ENCODE measurements at places on chromosomes 11 and 22.

DNA sequence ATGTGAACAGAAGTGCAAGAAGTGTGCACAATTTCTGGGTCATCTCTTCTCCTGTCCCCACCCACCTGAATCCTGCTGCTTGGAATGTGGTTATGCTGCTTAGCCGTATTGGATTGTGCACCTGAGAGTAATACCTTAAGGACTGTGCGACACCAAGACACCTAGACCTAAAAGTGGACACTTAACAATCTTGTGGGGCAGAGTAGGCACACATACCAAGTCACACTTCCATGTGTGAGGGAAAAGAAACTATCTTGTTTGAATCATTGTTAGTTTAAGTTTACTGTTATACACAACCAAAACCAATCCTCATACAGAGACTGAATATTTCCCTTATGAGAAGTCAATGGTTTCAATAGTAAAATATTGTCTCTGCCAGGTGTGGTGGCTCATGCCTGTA, 93.7 kb downstream of the CCDC83 start:
- no peak for DNase-seq

- peak; percentile 60 for DNase-seq
Measured at GRCh38 chr22:19877626-19878339, 23.1 kb upstream of the GNB1L start.

DNA sequence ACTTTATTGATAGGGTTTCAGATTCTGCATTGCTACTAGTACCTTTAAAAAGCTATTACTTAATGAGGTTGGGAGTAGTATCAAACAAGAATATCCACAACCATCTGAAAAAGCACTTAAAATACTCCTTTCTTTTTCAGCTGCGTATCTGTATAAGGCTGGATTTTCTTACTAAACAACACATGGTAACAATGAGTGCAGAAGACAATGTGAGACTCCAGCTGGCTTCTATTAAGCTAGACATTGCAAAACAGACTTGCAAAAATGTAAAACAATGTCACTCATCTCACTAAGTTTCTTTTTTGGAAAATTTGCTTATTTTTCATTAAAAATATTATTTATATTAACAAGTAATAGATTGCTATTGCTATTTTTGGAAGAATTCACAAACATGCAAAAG, 132.6 kb downstream of the WNT11 start:
- peak; percentile 41 for DNase-seq

GRCh38 chr22:39654131-39654926, 83.8 kb downstream of the CACNA1I start:
- no peak for DNase-seq

DNA sequence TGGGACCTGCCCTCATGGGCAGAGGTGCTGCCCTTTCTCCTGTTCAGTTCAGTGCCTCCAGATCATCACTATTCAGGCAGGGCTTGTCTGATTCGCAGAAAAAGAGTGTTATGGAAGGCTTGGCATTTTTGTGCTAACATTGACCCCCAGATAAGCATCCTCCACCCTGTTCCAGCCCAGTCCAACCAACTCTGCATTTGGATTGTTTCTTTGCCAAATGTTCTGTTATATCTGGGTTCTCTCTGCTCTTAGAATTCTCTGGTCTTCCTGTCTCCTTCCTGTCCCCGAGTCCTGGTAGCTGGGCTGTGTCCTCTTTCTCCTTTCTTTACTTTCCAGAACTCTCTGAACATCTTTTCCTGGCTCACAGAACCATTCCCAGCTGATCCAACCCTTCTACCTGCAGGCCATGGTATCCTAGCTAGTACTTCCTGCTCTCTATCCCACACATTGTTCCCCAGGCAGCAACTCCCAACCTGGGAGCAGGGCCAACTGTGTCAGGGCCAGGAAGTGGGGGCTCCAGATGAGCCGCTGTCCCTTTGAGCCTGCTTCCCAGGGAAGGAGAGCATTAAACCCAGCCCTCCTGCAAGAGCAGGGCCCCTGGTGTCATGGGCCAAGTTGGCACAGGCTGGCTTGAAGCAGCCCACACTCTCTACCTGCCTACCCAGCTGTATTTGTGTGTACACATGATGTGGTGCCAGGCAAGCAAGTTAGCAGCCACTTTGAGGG, 280.7 kb upstream of the CADM1 start:
- DNase-seq: no peak

- DNase-seq: no peak
Measured at GRCh38 chr11:124463324-124463723, 17.8 kb upstream of the OR8B8 start.

DNA sequence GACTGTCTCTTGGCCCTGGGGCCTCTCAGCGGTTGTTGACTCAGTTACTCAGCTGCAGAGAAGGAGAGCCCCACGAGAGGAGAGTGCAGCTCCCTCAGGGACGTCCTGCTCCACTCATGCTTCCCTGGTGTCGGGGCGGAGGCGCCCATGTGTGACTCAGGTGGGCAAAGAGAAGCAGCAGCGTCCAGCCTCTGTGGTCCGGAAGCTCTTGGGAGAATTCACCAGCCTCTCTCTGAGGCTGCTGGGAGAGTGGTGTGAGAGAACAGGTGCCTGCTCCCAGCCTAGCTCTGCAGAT, 25.7 kb downstream of the GLB1L2 start:
- DNase-seq: no peak

GRCh38 chr11:79189055-79189454, 251.8 kb downstream of the TENM4 start:
- no peak for DNase-seq

DNA sequence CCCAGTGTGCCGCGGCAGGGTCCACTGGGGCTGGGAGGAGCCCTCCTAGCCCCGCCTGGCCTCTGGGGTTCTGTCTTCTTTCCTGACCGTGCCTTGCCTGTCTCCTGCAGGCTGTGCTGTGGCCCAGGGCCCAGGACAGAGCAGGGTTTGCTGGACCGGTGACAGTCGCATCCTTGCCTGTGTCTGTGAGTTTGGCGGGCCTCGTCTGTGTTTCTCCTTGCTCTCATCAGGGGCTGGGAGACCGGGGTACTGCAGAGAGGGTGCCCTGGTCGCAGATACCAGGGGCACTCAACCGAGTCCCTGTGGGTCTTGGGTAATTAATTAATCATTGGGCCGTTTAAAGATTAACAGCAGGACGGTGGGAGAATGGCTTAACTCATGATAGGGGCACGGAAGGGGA, 29.9 kb downstream of the RPL3 start:
- DNase-seq: no peak

- DNase-seq: peak; percentile 94
Measured at GRCh38 chr11:65915821-65916251, 3.0 kb downstream of the C11orf68 start.

DNA sequence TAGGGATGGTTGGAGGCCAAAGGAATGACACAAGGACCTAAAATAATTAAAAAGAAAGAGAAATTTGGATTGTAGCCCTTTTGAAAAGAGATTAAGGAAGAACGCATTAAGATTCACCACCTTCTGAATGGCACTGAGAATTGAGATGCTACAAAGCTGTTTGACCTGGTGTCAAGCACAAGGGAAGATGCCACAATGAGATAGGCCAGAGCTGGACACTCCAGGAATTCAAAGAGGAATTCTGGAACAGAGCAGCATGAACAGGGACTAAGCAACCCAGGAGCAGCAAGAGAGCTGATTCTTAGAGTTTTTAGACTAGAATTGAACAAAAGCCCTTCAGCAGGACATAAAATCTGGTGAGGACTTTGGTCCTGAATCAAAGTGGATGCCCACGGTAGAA, 11.6 kb upstream of the CECR2 start:
- DNase-seq: no peak
